ENCODE measurements at places on chromosomes 2 and 18. TPM values are rescaled to one million over a fixed set of nuclear protein-coding genes. Genes with fewer than 3 reads are reported as not detected.

DNA sequence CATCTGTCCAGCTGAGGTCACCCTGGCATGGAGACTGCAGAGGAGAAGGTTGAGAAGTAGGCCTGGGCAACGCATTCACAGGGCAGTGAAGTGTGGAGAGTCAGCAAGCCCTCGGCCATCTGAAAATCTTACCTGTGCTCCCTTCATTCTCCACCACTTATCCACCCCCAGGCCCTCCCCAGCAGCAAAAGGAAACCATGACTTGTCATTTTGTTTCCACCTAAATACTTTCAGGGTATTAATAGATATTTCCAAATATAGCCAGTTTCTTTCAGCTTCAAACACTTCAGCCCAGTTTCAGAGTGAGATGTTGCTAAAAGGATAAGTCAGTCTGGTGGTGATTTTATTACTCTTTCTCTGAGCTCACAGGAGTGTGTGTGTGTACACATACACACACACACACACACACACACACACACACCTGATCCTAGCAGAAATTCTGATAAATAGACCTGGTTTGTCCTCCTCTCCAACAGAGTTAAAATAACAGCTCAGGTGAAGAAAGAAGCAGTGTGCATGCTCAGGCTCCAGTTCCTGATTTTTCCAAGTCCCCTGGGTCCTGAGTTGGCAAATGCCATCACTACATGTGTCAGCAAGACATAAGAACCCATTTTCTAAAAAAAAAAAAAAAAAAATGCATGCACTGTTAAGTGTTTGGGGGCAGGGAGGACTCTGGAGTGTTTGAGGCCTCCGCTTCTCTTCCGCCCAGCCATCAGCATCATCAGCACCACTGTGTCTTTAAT lies 82.8 kb downstream of the LOXHD1 start:
- DNase-seq = no peak
- no peaks in the 10 kb centered on the region for H3K4me1 ChIP-seq
- H3K27me3 ChIP-seq = no peaks in the 10 kb centered on the region
- no peak overlapping the region for H3K4me3 ChIP-seq
- H3K27ac ChIP-seq = no peak overlapping the region
- H3K36me3 ChIP-seq = no peaks in the 10 kb centered on the region

DNA sequence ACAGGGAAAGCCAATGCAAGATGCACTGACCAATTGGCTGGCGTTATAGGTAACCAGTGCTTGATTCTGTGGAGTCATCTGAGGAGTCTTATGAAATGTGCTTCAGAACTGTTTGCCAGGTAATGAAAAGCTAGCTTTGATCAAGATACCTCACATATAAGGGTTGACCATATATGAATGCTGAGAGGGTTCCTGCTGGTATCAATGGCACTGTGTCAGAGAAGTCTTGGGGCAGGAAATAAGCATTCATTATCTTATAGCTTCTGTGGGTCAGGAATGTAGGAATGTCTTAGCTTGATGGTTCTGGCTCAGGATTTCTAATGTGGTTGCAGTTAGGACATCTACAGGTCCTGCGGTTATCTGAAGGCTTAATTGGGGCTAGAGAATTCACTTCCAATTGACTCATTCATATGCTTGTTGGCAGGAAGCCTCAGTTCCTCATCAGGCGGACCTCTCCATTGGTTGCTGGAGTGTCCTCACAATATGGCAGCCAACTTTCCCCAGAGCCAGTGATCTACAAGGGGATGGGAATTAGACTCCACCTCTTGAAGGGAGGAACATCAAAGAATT lies 22.1 kb upstream of the TCF7L1 start:
- H3K4me3 ChIP-seq = no peak overlapping the region
- H3K4me1 ChIP-seq = no peaks in the 10 kb centered on the region
- peaks cover 16% of the 10 kb centered on the region for H3K27me3 ChIP-seq
- DNase-seq = no peak

ADRA2B gene
- not detected for total RNA-seq

DNA sequence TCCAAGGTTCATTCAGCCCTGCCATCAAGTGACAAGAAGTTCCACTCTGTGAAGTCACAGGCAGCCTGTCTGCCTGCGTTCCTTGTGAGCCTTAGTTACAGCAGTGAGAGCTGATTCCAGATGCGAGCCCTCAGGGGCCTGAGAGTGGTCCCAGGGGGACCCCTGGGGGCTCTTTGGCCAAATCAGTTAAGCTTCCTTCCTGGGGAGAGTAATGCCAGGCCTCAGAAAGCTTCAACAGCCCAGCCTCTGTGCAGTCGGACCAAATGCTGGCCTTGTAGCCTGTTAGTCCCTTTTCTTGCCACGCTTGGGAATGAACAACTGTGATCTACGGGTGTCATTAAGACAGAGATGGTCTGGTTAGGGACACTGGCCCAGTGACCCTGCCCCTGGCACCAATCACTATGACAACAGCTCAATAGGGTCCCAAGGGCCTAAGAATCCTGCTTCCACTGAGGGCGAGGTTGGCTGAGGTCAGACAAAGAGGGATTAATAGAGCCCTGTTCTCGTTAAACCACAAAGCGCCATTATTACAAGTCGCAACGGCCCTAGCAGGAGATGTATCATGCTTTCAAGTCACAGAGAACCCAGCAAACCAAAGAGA lies 50.9 kb downstream of the HS1BP3 start:
- H3K4me3 ChIP-seq = no peak overlapping the region
- H3K36me3 ChIP-seq = no peaks in the 10 kb centered on the region
- DNase-seq = no peak
- no peak overlapping the region for H3K27ac ChIP-seq
- peaks cover 9% of the 10 kb centered on the region for H3K4me1 ChIP-seq

- H3K36me3 ChIP-seq = no peaks in the 10 kb centered on the region
- H3K27me3 ChIP-seq = peaks cover 12% of the 10 kb centered on the region
- H3K27ac ChIP-seq = no peak overlapping the region
- H3K4me3 ChIP-seq = no peak overlapping the region
- no peaks in the 10 kb centered on the region for H3K4me1 ChIP-seq
Observed at GRCh38 chr2:172708247-172708646, 27.4 kb upstream of the RAPGEF4 start.

GRCh38 chr18:69717586-69717985 lies 230.1 kb downstream of the CD226 start:
- DNase-seq = no peak
- H3K4me1 ChIP-seq = no peaks in the 10 kb centered on the region
- no peak overlapping the region for H3K27ac ChIP-seq
- no peaks in the 10 kb centered on the region for H3K27me3 ChIP-seq

NLRC4 gene
- not detected for total RNA-seq

DNA sequence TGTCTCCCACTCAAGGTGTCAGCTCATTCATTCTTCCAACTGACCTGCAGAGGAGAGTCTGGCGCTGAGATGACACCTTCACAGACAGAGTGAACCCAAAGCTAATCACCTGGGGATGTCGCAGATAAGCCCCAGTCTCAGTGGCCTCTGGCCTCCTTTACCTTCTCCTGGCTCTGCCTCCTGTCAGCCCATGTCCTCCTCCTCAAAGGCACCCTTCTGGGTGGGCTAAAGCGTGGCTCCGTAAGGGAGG lies 194.1 kb downstream of the MIB1 start:
- no peaks in the 10 kb centered on the region for H3K4me1 ChIP-seq
- H3K27me3 ChIP-seq = no peaks in the 10 kb centered on the region
- H3K36me3 ChIP-seq = no peaks in the 10 kb centered on the region
- no peak overlapping the region for H3K27ac ChIP-seq

DNA sequence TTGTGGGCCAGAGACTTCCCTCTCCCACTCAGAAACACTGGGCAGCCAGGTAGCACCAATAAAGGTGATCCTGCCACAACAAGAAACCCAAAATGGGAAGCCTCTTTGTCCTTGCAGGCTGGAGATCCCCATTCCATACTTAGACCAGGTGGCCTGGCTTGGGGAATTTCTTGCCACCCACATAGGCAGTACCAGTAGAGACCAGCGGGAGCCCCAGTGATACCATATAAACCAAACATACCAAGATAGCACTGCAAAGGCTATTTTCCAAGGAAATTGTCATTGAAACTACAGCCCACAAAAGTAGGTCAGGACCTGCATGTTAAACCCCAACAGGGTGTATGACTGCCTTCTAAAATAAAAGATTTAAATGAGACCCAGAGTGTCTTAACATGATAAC lies 171.6 kb downstream of the DIS3L2 start:
- DNase-seq = no peak
- peaks cover 4% of the 10 kb centered on the region for H3K4me1 ChIP-seq
- H3K36me3 ChIP-seq = peaks cover 9% of the 10 kb centered on the region
- no peak overlapping the region for H3K27ac ChIP-seq
- no peak overlapping the region for H3K4me3 ChIP-seq

ANXA4 gene
- total RNA-seq = 70.6 TPM

- H3K4me3 ChIP-seq = no peak overlapping the region
- no peaks in the 10 kb centered on the region for H3K4me1 ChIP-seq
- DNase-seq = no peak
- no peaks in the 10 kb centered on the region for H3K36me3 ChIP-seq
- no peak overlapping the region for H3K27ac ChIP-seq
Observed at GRCh38 chr18:71371951-71372605, 1083.2 kb downstream of the SOCS6 start.

DNA sequence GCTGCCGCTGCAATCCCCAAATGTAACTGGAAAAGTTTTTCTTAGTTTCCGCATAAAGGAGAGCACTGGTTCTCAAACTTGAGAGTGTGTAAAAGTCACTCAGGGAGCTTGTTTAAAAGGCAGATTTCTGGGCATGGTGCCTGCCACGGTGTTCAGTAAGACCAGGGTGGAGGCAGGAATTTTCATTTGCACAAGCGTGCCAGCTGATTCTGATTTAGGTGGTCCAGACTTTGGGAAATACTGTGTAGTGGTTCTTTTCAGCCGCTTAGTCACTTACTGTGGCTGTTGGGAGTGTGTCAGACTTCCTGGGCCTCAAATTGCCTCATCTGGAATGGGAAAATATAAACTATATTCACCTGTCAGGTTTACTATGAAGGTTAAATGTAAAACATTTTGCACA lies 788 bp downstream of the ARMC9 start:
- H3K4me1 ChIP-seq = peaks cover 10% of the 10 kb centered on the region
- H3K36me3 ChIP-seq = no peaks in the 10 kb centered on the region
- no peak for DNase-seq
- H3K4me3 ChIP-seq = peak overlapping the region; percentile 77
- peaks cover 21% of the 10 kb centered on the region for H3K27me3 ChIP-seq

TUBB8B gene
- total RNA-seq = not detected

DNA sequence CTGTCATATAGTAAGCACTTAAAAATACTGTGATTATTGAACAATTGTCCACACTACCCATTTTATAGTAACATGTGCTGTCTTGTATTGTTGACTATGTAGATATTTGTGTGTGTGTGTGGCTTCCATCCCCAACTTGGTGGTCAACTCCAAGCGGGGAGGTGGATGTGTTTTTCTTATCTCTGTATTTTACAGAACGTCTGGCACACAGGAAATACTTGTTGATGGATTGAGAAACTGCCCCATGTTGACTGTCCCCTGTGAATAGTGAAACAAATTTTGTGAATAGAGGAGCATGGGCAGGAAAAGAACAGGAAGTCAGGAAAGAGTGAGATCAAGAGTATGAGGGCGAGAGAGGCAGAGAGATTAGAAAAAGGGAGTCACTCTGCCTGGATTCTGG lies 83.6 kb downstream of the CELF4 start:
- peaks cover 1% of the 10 kb centered on the region for H3K4me1 ChIP-seq
- DNase-seq = no peak
- no peak overlapping the region for H3K27ac ChIP-seq
- H3K4me3 ChIP-seq = no peak overlapping the region
- H3K27me3 ChIP-seq = peaks cover 37% of the 10 kb centered on the region
- no peaks in the 10 kb centered on the region for H3K36me3 ChIP-seq

CKAP2L gene
- 59.1 TPM for total RNA-seq

DNA sequence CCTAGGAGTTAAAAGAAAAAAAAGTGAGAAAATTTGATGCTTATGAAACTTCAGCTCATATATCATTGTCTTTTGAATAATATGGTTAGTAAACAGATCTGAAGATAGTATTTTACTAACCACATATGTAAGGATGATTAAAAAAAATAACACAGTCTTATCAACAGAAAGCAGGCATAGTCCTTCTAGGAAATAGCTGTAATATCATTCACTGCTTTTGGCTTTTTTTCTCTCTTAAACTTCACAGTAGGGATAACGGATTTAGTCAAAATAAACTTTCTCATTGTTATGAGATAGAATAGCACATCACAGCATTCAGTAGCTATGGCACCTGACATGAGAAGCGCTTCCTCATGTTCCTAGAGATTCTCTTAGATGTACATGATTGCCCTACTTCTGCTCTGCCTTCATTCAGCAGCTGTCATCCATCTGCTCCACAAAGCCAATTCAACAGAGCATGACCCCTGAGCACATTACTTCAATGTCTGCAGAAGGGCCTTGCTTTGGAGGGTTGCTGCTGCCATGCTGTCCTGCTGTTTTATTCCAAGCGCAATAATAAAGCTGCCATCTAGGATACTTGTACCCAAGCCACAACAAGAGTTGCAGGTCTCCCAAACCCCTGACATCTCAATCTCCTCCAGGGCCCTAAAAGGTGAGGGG lies 67.0 kb downstream of the TTC21B start:
- no peaks in the 10 kb centered on the region for H3K4me1 ChIP-seq
- no peak for DNase-seq
- H3K36me3 ChIP-seq = peaks cover 26% of the 10 kb centered on the region

GRCh38 chr2:175766880-175767279 lies 235.2 kb downstream of the LNPK start:
- H3K4me3 ChIP-seq = no peak overlapping the region
- no peaks in the 10 kb centered on the region for H3K4me1 ChIP-seq
- no peaks in the 10 kb centered on the region for H3K36me3 ChIP-seq

- DNase-seq = no peak
- H3K27ac ChIP-seq = no peak overlapping the region
- no peaks in the 10 kb centered on the region for H3K27me3 ChIP-seq
- H3K4me3 ChIP-seq = no peak overlapping the region
- no peaks in the 10 kb centered on the region for H3K4me1 ChIP-seq
Observed at GRCh38 chr2:226076529-226076928, 677.0 kb downstream of the NYAP2 start.

- no peak overlapping the region for H3K4me3 ChIP-seq
- no peak for DNase-seq
- peaks cover 9% of the 10 kb centered on the region for H3K27me3 ChIP-seq
- H3K4me1 ChIP-seq = no peaks in the 10 kb centered on the region
Observed at GRCh38 chr2:142920571-142920970, 43.1 kb downstream of the KYNU start.

EDAR gene
- 0.87 TPM for total RNA-seq

VSNL1 gene
- not detected for total RNA-seq

NRP2 gene
- total RNA-seq = 8.1 TPM

DNA sequence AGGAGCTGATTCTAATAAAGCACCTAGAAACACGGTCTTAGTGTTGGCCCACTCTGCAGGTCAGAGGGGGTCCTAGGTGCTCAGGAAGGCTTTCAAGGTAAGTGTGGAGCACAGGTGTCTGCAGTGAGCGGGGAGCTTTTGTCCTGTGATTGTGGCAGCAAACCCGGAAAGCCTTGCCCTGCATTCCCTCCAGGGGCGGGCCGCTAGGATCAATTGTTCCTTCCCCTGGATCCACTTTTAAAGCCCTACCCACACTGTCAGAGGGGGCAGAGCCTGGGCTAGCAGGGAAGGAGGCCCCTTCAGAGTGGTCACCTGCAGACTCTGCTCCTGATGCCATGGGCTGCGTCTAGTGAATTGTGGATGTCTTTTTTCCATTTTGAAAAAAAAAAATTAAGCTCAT lies 176.0 kb downstream of the CTIF start:
- no peak for DNase-seq
- H3K27ac ChIP-seq = no peak overlapping the region
- peaks cover 4% of the 10 kb centered on the region for H3K4me1 ChIP-seq
- H3K4me3 ChIP-seq = no peak overlapping the region
- no peaks in the 10 kb centered on the region for H3K36me3 ChIP-seq
